H7 (cell line): ENCODE measurements at places on chromosomes 3 and 15. TPM values are rescaled to one million over a fixed set of nuclear protein-coding genes. Genes with fewer than 3 reads are reported as not detected.

GRCh38 chr3:159860269-159861116 lies 128.1 kb upstream of the IL12A start:
- no peak for DNase-seq

GRCh38 chr3:157311633-157312375 lies 124.8 kb upstream of the PTX3 start:
- no peak for DNase-seq

GRCh38 chr15:101250341-101250831 lies 1.5 kb downstream of the CHSY1 start:
- DNase-seq, result no peak

DNA sequence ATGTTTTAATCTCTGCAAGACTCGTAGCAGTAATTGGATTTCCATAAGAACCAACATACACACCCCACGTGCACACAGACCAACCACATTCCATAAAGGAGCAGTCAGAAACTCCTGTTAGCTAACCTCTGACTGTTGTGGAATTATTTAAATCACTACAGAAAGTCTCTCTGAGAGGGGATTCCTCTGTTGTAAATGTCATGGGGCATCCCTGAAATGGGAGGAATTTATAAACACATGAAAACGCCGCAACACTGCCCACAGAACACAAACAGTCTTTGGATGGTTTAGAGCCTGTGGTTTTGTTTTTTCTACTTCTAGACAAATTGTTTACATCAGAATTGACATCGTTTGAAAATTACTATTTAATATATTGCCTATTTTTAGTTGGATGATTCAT lies 740.1 kb upstream of the GRM7 start:
- DNase-seq, result no peak

GRCh38 chr15:35665896-35666536 lies 120.1 kb upstream of the DPH6 start:
- no peak for DNase-seq

- DNase-seq, result no peak
Observed at GRCh38 chr3:185717627-185718402, 107.0 kb downstream of the IGF2BP2 start.

- no peak for DNase-seq
Observed at GRCh38 chr3:4551051-4551711, 58.0 kb downstream of the ITPR1 start.

DNA sequence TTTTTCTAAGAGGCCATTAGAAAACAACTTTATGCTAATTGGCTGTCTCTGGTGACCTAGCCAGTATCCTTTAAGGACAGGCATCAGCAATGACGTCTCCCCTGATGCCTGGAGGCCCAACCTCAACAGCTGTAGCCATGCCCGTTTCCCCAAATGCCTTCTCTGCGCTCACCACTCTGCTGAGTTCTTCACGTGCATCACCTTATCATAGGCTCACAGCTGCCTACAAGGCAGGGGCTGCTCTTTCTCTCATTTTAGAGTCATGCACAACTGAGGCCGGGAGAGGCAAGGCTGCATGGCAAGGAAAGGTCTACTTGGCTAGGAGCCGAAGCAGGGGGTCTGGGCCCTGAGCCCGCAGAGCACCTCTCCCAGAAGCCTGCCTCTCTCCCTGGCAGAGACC lies 43.9 kb upstream of the SEC13 start:
- DNase-seq, result no peak

- DNase-seq, result no peak
Observed at GRCh38 chr15:34246276-34246976, 21.6 kb downstream of the EMC4 start.

DNA sequence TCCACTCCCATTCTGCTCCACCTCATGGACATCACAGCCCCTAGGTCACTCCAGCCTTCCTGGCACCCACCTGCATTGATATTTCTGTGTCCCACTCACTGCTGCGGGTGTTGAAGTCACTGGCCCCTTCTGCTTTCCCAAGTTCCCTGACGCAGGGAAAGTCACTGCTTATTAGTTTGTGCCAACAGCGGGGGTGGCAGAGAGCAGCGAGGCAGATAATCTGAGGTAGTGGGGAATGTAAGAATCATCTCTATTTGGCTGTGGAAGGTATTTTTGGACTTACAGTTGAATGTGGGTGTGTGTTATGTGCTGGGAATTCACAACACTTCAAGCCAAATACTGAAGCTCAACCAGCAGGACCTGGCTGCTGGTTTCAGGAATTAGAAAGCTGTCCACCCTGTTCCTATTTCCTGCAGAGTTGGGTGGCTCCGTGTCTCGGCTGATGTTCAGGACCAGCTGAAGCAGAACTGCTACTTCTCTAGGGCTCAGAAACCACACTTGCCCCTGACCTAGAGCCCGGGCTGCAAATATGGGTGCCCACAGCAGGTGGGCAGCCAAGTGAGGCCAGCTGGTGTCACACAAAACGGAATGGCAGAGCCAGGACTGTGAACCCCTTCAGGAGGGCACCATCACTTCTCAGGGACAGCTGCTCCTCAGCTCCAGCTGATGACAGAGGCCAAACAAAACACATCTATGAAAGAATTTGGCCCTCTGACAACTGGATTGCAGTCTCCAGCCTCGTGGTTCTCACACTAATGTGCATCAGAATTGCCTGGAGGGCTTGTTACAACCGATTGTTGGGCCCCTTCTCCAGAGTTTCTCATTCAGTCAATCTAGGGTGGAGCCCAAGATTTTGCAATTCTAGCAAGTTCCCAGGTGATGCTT lies 57.7 kb downstream of the SEMA5B start:
- no peak for DNase-seq

GRCh38 chr3:123993818-123994217 lies 1.9 kb upstream of the ROPN1 start:
- no peak for DNase-seq

DNA sequence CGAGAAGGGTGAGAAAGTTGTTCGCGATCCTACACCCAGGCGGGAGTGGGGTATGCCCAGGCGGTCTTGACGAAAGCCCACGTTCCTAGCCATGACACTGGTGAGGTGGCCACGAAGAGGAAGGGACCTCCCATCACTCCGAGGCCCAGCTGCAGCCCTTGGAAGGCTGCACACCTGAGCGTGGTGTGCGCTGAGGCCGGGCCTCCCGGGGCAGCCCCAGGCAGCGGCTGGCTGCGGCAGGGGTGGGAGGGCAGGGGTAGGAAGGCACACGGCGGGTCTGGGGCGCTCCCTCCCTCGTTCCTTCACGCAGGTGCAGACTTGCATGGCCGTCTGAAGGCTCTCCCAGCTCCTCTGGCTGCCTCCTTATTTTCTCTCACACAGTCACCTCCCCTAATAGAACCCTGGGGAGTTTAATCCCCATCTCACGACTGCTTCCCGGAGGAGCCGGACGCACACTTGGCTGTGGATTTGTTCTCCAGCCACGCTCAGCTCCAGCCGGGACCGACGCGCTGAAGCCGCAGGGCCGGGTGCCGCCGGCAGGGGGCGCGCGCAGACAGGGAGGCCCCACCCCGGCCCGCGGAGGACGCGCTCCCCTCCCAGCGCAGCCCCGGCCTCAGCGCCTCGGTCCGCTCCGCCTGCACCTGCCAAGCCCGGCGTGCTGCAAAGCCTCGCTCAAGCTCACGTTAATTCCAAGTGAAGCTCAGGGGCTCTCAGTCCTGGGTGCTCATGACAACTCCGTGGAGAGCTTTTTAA lies 37.8 kb upstream of the MUC4 start:
- DNase-seq, result peak; percentile 63

DNA sequence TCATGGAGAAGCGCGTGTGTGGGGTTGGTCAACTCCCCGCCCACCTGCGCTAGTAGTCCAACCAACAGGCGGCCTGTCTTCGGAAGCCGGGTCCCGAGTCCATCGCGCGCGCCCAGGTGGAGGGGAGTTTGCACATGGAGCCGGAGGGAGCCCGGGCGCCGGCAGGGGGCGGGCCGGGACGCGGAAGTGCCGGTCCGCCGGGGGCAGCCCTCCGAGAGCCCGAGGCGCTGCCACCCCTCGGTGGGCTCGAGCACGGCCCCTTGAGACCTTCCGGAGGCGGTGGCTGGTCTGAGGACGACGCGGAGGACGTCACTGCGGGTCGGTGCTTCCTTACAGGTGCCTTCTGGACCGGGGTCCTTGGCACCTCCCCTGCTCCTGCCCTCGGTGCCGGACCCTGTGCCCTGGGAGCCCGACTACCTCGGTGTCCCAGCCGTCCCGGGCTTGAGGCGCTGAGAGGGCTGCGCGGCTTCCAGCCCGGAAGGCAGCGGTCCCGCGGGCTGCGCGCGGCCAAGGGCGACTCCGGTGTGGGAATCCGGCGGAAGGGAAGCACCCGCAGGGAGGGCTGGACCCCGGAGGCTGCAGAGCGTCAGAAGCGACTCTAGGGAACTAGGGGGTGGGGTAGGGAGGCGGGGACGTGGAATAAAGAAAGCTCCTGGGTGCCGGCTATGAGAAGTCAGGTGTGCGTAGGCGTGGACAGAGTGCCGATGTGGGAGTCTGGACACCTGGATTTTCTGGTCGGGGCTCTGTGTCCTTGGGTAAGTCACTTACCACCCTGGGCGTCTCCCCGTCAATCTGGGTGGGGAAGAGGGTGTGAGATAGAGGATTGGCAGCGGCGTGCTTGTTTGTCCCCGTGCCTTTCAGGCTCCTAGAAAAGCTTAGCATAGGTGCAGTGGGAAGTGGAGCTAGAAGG lies 212.3 kb downstream of the FGF12 start:
- peak; percentile 87 for DNase-seq

GRCh38 chr3:13220991-13221390 lies 147.8 kb upstream of the IQSEC1 start:
- DNase-seq, result no peak

GRCh38 chr3:134059671-134060560 lies 30.2 kb upstream of the SLCO2A1 start:
- no peak for DNase-seq

- no peak for DNase-seq
Observed at GRCh38 chr3:108302570-108302969, 6.2 kb downstream of the HHLA2 start.

DNA sequence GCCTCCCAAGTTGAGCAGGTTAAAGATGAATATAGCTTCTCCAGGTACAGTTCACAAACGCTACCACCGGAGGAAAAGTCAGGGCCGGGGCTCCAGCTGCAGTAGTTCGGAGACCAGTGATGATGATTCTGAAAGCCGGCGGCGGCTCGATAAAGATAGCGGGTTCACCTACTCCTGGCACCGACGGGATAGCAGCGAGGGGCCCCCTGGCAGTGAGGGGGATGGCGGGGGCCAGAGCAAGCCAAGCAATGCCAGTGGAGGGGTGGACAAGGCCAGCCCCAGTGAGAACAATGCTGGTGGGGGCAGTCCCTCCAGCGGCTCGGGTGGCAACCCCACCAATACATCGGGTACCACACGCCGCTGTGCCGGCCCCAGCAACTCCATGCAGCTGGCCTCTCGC lies 61.4 kb downstream of the SNRK start:
- no peak for DNase-seq

DNA sequence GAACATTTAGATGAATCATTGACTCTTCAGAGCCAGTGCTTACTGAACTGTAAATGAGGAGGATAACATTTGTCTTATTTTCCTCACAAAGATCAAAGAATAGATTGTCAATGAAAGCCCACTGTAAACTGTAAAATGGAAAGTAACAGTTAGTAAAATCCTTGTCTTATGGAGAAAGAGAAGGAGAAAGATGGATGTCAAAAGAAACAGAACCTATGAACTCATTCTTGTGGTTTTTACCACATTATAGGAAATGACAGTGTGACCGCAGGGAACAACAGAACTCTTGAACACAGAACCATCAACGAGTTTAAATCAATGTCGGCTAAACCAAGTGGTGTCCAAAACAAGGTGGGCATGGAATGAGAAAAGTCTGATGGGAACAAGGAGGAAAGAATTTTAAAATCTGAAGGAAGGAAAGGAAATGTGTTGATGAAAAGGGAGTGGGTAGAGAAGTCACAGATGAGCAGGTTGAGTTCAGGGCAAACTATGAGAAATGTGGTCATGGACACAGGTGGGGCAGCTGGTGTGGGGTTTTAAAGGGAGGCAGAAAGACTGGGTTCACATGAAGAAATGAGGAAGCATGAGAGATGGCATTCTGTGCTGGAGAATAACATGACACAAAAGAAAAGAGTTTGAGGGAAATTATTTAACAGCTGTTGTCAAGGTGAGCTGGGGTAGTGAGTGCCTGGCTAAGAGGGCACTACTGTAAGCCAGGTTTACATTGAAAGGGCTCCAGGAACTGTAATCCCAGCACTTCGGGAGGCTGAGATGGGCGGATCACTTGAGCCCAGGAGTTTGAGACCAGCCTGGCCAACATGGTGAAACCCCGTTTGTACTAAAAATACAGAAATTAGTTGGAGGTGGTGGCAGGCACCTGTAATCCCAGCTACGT lies 42.4 kb upstream of the ETV5 start:
- DNase-seq, result no peak

DNA sequence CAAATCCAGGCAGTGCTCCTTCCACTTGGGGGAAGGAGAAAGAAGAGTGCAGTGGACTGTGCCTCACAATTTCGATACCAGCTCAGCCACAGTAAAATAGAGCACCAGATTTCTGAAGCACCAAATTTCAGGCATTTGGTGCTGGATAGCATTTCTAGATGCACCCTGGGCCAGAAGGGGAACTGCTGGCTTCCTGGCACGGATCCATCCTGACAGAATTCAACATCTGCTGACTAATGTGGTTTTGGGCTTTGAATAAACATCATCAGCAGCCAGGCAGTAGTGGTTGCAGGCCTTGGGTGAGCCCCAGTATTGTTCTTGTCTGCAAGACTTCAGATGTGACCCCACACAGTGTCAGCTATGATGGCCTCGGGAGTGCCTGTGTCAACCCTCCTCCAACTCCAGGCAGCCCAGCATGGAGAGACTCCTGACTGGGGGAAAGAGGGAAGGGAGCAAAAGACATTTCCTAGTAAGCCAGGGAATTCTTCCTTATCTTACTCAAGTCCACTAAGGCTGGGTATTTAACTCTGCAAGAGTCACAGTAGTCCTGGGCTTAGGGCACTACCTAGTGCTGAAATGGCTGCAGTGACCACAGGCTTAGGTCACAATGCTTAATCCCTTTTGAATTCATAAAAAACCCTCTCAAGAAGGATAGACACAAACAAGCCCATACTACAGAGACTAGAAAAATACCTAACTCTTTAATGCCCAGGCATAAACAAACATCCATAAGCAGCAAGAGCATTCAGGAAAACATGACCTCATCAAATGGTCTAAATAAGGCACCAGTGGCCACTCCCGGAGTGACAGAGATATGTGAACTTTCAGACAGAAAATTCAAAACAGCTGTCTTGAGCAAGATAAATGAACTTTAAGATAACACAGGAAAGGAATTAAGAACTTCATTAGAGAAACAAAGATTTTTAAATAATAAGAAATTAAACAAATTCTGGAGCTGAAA lies 74.7 kb downstream of the SPATA16 start:
- no peak for DNase-seq

Gene EFCC1
- 0.21 and 0.81 TPM in 2 replicates for total RNA-seq

Gene CLDN1
- 0.62 and 0.67 TPM in 2 replicates for total RNA-seq

Gene COMMD4
- total RNA-seq, result 125 and 169 TPM in 2 replicates

Gene DNAJA4
- 0.03 and 0.11 TPM in 2 replicates for total RNA-seq

Gene CPEB1
- 1.3 and 4.0 TPM in 2 replicates for total RNA-seq

Gene RPL29
- total RNA-seq, result 1,001 and 1,107 TPM in 2 replicates

Gene NANOGP8
- total RNA-seq, result 221 and 310 TPM in 2 replicates

Gene ERC2
- total RNA-seq, result 2.4 and 7.9 TPM in 2 replicates

Gene HDC
- total RNA-seq, result not detected in 2 replicates

Gene REC114
- not detected in 2 replicates for total RNA-seq

Gene LCTL
- 1.9 TPM in 2 replicates for total RNA-seq

Gene SAMMSON
- total RNA-seq, result 0.04 TPM in 1 of 2 replicates, not detected in the other

Gene GOLGA6D
- 0.28 and 1.1 TPM in 2 replicates for total RNA-seq
